RWPE1 (cell line): ENCODE measurements at places on chromosomes 5 and 9.

DNA sequence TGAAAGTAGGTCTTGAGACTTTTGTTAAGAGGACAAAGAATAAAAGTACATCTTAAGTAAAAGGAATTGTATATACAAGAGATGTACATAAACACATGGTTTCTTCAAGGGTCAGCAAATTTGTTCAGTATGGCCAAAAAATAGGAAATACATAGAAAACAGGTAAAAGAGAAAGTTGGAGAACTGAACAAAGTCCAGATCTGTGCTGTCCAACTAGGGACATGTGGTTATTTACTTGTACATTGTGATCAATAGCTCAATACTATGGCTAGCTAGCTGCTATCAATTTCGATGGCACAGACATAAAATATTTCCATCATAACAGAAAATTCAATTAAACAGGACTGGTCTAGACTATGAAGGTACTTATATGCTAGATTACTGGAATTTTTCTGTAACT is 92.3 kb downstream of the RAPGEF6 start:
- no peak for DNase-seq

DNA sequence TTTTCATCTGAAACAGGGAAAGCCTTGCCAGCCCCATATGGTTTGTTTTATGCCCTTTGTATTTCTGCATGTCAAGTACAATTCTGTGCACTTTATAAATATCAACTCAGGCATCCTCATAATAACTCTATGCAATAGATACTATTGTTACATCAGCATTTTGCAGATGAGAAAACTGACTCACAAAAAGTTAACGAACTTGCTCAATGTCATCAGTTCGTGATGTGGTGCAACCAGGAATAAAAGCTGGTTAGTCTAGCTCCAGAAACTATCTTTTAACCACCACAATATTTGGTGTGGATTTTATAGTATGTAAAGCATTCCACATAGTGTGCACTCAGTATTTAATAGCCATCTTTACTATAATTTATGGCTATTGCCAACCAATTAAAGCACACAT is 134.9 kb downstream of the MRPS30 start:
- DNase-seq, result no peak

- no peak for DNase-seq
Observed at GRCh38 chr9:13807118-13807517, 506.8 kb downstream of the NFIB start.

- DNase-seq, result no peak
Observed at GRCh38 chr5:38443390-38443789, 113.1 kb downstream of the LIFR start.

GRCh38 chr5:73759771-73760170 is 133.8 kb downstream of the ARHGEF28 start:
- DNase-seq, result no peak
